Body of pancreas (tissue), 4 donors: ENCODE measurements at places on chromosomes 2 and 18.

GRCh38 chr2:112021290-112021689, 33.8 kb upstream of the TMEM87B start:
- no peak for DNase-seq

GRCh38 chr2:190465060-190465459, 56.9 kb downstream of the MFSD6 start:
- no peak for DNase-seq

DNA sequence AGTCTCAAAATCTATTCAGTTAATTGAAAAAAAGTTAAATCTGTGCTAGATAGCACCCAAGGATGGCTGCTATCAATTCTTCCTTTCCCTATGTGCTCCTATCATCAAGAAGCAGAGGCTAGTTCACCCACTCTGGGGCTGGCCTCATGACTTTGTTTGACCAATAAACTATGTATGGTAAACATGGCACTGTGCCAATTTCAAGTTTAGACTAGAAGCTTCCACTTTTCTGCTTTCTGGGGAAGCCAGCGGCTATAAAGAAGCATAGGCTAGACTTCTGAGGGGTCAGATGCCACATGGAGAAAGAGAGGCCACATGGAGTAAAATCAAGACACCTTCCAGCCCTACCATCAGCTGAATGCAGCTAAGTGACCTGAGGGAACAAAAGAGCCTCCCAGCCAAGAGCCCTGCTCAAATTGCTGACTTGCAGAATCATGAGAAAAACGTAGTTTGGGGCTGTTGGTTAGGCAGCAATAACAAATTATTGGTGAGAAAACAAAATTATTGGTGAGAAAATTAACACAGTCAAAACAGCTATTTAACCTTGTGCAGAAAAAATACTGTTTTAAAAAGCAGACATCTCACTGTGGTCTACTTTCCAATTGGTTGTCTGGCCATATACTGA, 86.5 kb upstream of the SLC14A2 start:
- DNase-seq = no peak

- no peak for DNase-seq
These were observed 1887.8 kb upstream of the CELF4 start for GRCh38 chr18:39453356-39453755.

DNA sequence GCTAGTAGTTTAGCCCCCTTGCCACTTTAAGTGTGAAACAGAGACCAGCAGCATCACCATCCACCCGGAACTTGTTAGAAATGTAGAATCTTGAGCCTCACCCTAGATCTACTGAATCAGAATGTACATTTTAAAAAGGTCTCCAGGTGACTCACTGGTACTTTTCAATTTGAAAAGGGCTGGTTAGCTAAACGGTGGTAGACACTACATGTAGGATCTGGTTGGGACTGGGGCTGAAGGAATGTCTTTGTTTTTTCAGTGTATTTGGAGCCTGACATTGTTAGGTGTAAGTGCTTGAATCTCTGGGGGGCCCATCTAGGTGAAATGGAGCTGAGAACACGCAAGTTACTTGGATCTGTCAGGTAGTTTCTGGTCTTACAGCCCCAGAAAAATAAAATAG, 44.0 kb upstream of the XPO1 start:
- no peak for DNase-seq

- no peak for DNase-seq
These were observed 852.3 kb upstream of the CRIM1 start for GRCh38 chr2:35503311-35503710.

GRCh38 chr18:44761812-44762211, 81.1 kb downstream of the SETBP1 start:
- DNase-seq = peak; percentile 80

GRCh38 chr2:63537306-63537705, 51.0 kb downstream of the WDPCP start:
- DNase-seq = no peak
